ENCODE measurements at places on chromosomes 4 and X.

GRCh38 chrX:41604766-41605543 is 83.8 kb upstream of the GPR34 start:
- H3K27me3 ChIP-seq = no peaks in the 10 kb centered on the region
- DNase-seq = no peak
- H3K27ac ChIP-seq = no peak overlapping the region
- H3K4me3 ChIP-seq = no peak overlapping the region

GRCh38 chr4:121034017-121034416 is 38.3 kb downstream of the NDNF start:
- H3K27ac ChIP-seq = no peak overlapping the region
- H3K4me1 ChIP-seq = no peaks in the 10 kb centered on the region
- no peaks in the 10 kb centered on the region for H3K36me3 ChIP-seq
- DNase-seq = no peak
- H3K27me3 ChIP-seq = no peaks in the 10 kb centered on the region

GRCh38 chr4:75037252-75037651 is 104.3 kb downstream of the PARM1 start:
- peaks cover 27% of the 10 kb centered on the region for H3K4me1 ChIP-seq
- peaks cover 5% of the 10 kb centered on the region for H3K36me3 ChIP-seq
- H3K27ac ChIP-seq = no peak overlapping the region
- DNase-seq = no peak
- H3K27me3 ChIP-seq = no peaks in the 10 kb centered on the region
- H3K4me3 ChIP-seq = no peak overlapping the region

GRCh38 chr4:72529148-72529822 is 39.7 kb downstream of the ADAMTS3 start:
- H3K4me1 ChIP-seq = no peaks in the 10 kb centered on the region
- DNase-seq = no peak
- no peak overlapping the region for H3K4me3 ChIP-seq

GRCh38 chr4:169620880-169621248 is 486 bp downstream of the CLCN3 start:
- H3K27ac ChIP-seq = peak overlapping the region; percentile 86
- peak overlapping the region; percentile 91 for H3K4me3 ChIP-seq
- no peaks in the 10 kb centered on the region for H3K36me3 ChIP-seq
- peaks cover 26% of the 10 kb centered on the region for H3K4me1 ChIP-seq

- no peak for DNase-seq
- no peaks in the 10 kb centered on the region for H3K27me3 ChIP-seq
- no peak overlapping the region for H3K27ac ChIP-seq
- no peak overlapping the region for H3K4me3 ChIP-seq
- H3K4me1 ChIP-seq = no peaks in the 10 kb centered on the region
Measured at GRCh38 chr4:150586162-150586810, 4.3 kb downstream of the MAB21L2 start.

DNA sequence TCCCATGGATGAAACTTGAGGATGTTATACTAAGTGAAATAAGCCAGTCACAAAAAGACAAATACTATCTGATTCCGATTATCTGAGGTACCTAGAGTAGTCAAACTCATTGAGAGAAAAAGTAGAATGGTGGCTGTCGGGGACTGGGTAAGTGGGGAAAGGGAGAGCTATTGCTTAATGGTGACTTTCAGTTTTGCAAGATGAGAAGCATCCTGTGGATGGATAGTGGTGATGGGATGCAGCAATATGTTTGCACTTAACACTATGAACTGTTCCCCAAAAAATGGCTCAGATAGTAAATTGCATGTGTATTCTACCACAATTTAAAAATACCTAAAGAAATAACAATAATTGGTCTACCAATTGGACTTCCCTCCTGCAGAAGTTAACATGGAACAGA is 181.5 kb downstream of the SHROOM3 start:
- no peak overlapping the region for H3K27ac ChIP-seq
- H3K36me3 ChIP-seq = no peaks in the 10 kb centered on the region
- DNase-seq = no peak
- no peaks in the 10 kb centered on the region for H3K4me1 ChIP-seq
- no peak overlapping the region for H3K4me3 ChIP-seq

GRCh38 chr4:14621731-14622463 is 380.4 kb upstream of the CPEB2 start:
- DNase-seq = no peak
- H3K4me1 ChIP-seq = no peaks in the 10 kb centered on the region
- no peaks in the 10 kb centered on the region for H3K27me3 ChIP-seq
- H3K4me3 ChIP-seq = no peak overlapping the region
- no peak overlapping the region for H3K27ac ChIP-seq
- H3K36me3 ChIP-seq = no peaks in the 10 kb centered on the region

DNA sequence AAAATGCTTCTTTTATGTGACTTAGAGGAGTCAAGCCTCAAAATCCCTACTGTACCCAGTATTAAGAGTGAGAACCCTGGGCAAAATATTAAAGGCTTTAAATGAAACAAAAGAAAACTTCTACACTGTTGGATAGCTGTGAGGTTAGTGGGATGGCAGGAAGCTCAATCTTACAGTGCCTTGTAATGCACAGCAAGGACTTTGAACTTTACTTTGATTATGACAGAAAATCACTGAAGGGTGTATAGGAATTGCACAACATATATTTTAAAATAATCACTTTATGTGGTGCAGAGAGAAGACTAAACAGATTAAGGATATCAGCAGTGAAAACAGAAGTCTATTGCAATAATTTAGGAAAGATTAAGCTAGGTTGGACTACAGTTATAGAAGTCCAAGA is 1333.4 kb downstream of the ADGRL3 start:
- H3K4me1 ChIP-seq = no peaks in the 10 kb centered on the region
- no peak overlapping the region for H3K27ac ChIP-seq
- no peaks in the 10 kb centered on the region for H3K36me3 ChIP-seq
- no peak for DNase-seq
- no peaks in the 10 kb centered on the region for H3K27me3 ChIP-seq

- H3K4me3 ChIP-seq = no peak overlapping the region
- no peak for DNase-seq
- H3K36me3 ChIP-seq = no peaks in the 10 kb centered on the region
- no peaks in the 10 kb centered on the region for H3K4me1 ChIP-seq
Measured at GRCh38 chr4:189806506-189806905, 134.2 kb upstream of the FRG1 start.

- no peaks in the 10 kb centered on the region for H3K27me3 ChIP-seq
- H3K4me1 ChIP-seq = no peaks in the 10 kb centered on the region
- peak; percentile 74 for DNase-seq
- H3K36me3 ChIP-seq = no peaks in the 10 kb centered on the region
- no peak overlapping the region for H3K4me3 ChIP-seq
Measured at GRCh38 chrX:83469551-83469950, 38.5 kb upstream of the POU3F4 start.

DNA sequence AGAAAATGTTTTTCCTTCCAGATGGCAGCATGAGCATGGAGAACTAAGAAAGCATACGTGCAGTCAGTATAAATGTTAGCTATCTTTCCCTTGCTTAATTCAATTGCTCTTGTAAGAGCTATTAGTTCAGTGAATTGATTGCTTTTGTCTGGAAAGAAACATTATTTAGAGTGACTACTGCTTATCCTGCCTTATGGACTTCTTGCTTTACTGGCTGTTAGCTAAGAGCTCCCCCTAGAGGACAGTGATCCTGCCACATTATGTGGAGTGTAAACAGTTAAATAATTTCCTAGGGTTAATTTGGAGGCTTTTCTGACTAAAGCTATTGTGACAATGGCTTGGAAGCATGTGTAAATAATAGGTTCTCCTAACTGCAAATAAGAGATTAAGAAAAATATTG is 1402.4 kb downstream of the FAM133A start:
- no peak overlapping the region for H3K4me3 ChIP-seq
- no peaks in the 10 kb centered on the region for H3K36me3 ChIP-seq
- no peak overlapping the region for H3K27ac ChIP-seq
- no peaks in the 10 kb centered on the region for H3K4me1 ChIP-seq

DNA sequence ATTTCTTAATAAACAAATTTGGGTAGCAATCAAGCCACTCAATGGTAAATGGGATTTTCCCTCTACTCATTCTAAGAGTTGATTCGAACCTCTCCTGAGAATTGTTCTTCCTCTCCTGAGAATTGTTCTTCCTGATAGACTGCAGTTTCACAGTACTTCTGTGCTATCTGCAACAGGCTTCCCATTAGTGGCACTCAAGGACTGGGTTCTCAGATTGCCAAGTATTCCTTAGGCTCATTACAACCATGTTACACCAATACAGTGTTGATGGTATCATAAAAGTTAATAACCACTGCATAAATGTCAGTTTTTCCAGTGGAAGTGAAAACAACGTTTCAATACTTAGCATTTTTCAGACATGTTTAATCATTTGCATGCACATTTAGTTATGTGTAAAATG is 201.6 kb downstream of the FRMPD4 start:
- no peaks in the 10 kb centered on the region for H3K27me3 ChIP-seq
- no peak overlapping the region for H3K27ac ChIP-seq

GRCh38 chr4:99383833-99384392 is 31.4 kb upstream of the ADH1C start:
- no peaks in the 10 kb centered on the region for H3K4me1 ChIP-seq
- no peaks in the 10 kb centered on the region for H3K27me3 ChIP-seq

DNA sequence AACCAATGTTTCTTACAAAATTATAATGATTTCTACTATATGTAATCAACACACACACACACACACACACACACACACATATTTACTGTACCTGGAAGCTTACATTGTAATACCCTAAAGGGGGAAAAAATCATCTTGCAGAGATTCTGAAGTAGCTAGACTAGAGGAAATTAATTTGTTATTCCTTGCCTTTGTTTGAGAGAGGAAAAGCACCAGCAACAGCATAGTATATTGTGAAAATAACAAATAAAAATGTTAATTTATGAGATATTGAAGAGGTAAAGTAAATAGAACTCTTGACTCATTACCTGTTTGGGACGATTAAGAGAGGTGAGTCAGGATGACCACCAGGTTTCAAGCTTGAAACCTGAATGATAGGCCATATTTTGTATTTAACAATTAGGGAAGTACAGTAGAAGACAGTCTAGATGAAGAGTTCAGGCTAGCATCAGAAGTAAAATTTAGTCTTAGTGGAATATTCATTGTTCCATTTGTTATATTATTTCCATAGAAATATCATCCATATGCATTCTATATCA is 873.4 kb upstream of the PCDH10 start:
- H3K27ac ChIP-seq = no peak overlapping the region
- peaks cover 4% of the 10 kb centered on the region for H3K4me1 ChIP-seq
- DNase-seq = peak; percentile 39
- no peaks in the 10 kb centered on the region for H3K27me3 ChIP-seq
- no peaks in the 10 kb centered on the region for H3K36me3 ChIP-seq
- no peak overlapping the region for H3K4me3 ChIP-seq

GRCh38 chrX:63471004-63471403 is 119.9 kb upstream of the SPIN4 start:
- H3K4me1 ChIP-seq = peaks cover 2% of the 10 kb centered on the region
- peaks cover 3% of the 10 kb centered on the region for H3K36me3 ChIP-seq
- no peaks in the 10 kb centered on the region for H3K27me3 ChIP-seq
- DNase-seq = no peak

GRCh38 chr4:129223945-129224344 is 128.0 kb downstream of the C4orf33 start:
- DNase-seq = no peak
- no peaks in the 10 kb centered on the region for H3K27me3 ChIP-seq
- H3K4me1 ChIP-seq = peaks cover 27% of the 10 kb centered on the region
- H3K36me3 ChIP-seq = no peaks in the 10 kb centered on the region
- no peak overlapping the region for H3K27ac ChIP-seq
- H3K4me3 ChIP-seq = no peak overlapping the region

GRCh38 chrX:116872931-116873330 is 410.2 kb upstream of the CT83 start:
- H3K27me3 ChIP-seq = no peaks in the 10 kb centered on the region
- H3K27ac ChIP-seq = no peak overlapping the region

DNA sequence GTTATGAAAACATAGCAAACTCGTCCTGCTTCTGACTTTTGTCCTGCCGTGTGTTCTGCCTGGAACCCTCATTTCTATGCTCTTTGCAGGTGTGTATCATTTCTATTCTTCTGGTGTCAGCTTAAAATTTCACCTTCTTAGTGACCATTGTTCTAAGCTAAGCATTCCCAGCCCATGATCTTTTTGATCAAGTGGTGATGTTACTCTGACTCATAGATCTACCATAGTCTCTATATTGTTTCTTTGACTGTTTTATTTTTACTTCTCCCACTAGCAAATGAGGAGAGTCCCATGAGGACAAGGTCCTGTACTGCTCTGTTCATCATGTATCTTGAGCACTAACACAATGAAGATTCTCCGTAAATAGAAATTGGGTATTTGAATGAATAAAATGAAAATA is 14.1 kb upstream of the CXCL6 start:
- no peaks in the 10 kb centered on the region for H3K36me3 ChIP-seq
- H3K27ac ChIP-seq = no peak overlapping the region
- H3K27me3 ChIP-seq = no peaks in the 10 kb centered on the region
- no peak overlapping the region for H3K4me3 ChIP-seq
- H3K4me1 ChIP-seq = no peaks in the 10 kb centered on the region

DNA sequence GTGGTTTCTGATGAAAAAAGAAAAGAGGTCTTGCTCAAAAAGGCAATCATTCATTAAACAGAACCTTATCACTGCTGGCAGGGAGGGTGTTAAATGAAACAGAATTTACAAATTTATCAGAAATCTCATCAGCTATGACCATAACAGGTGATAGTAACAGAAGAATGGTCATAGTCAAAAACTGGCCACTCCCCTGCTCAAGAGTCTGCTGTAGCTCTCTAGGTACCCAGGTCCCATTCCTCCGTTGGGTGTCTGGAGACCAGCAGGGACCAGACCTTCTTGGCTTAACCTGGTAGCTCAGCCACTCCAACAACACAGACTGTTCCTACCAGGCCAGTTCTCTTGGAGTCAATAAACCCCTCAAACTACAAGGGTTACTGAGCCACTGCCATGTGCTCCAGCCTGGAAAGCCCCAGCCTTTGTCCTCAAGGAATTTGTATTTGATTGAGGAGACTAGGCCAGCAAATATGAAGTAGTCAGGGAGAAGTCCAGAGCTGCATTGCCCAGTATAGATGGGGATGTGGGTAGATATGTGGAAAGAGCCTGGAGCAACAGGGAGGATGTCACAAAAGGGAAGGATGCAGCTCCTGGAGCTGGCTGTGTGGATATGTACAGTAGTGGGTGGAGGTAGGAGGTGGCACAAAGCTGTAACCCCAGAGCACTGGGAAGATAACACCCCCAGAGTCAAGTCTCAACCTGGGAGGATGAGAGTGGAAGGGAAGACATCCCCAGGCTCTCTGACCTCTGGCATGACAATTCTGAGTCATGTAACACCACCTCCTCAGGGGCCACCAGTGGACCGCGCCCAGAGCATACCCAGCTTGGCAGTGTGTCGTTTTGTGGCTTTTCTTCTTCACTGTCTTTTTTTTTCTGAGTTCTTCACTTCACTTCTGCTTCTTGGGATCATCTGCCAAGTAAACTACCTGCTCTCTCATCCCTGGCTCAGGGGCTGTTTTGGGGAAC is 21.9 kb downstream of the RASL11B start:
- H3K27me3 ChIP-seq = no peaks in the 10 kb centered on the region
- H3K4me3 ChIP-seq = no peak overlapping the region
- DNase-seq = no peak
- H3K4me1 ChIP-seq = no peaks in the 10 kb centered on the region
- H3K36me3 ChIP-seq = no peaks in the 10 kb centered on the region
- H3K27ac ChIP-seq = no peak overlapping the region

DNA sequence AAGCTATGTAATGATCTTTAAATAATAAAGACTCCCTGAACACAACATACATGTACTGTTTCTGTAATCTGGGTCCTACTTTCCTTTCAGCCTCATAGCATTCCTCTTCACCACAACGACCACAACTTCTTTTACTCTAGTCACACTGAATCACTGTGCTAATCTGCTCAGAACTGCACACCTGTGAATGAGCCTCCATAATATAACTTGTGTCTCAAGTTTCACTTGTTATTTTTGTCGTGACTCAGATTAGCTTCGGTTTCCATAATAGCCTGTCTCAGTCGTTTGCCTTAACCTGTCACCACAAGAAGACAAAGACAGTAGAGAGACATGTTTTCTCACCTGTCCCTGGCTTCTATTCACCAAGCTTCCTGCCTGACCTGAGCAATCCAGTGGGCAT is 61.8 kb downstream of the MAGED1 start:
- H3K27me3 ChIP-seq = no peaks in the 10 kb centered on the region
- no peak overlapping the region for H3K4me3 ChIP-seq
